ENCODE measurements at places on chromosomes 6 and 20.

GRCh38 chr6:72944660-72945059, 280.6 kb downstream of the KHDC1L start:
- no peak for DNase-seq

DNA sequence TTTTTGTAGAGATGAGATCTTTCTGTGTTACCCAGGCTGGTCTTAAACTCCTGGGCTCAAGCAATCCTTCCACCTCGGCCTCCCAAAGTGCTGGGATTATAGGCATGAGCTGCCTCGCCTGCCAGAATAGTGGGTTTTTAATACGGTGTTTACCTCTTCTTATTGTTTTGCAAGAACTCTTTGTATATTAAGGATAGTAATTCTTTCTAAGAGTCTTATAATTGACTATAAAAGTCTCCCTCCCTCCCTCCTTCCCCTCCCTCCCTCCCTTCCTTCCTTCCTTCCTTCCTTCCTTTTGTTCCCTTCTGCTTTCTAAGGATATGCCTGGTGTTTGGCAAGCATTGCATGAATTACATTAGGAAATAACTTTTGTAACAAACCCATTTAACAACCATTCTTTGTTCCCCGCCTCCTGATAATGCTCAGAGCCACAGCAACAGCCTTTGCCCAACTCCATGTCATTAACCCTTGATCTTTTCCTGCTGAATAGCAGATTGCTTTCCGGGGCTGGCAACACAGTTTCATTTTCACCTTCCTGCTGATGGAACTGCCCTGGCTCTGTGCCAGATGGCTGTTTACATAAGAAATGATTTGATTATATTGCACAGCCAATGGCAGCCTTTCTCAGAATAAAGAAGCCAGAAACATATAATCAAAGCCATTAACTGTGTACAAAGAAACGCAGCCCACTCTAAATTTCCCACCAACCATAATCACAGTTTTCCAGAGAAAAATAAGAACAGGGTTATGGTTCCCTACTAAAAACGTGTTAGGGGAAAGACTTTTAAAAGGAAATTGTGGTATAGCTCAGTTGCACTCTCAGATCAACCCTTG, 143.7 kb upstream of the PTPN1 start:
- no peak for DNase-seq

GRCh38 chr20:58992911-58993310, 11.9 kb downstream of the NELFCD start:
- no peak for DNase-seq

- DNase-seq, result no peak
These were observed 11.9 kb upstream of the NSFL1C start for GRCh38 chr20:1478566-1478965.

- peak; percentile 23 for DNase-seq
These were observed 51.3 kb upstream of the GLP1R start for GRCh38 chr6:38997128-38997761.

- no peak for DNase-seq
These were observed 11.6 kb upstream of the MOXD1 start for GRCh38 chr6:132412656-132413498.

DNA sequence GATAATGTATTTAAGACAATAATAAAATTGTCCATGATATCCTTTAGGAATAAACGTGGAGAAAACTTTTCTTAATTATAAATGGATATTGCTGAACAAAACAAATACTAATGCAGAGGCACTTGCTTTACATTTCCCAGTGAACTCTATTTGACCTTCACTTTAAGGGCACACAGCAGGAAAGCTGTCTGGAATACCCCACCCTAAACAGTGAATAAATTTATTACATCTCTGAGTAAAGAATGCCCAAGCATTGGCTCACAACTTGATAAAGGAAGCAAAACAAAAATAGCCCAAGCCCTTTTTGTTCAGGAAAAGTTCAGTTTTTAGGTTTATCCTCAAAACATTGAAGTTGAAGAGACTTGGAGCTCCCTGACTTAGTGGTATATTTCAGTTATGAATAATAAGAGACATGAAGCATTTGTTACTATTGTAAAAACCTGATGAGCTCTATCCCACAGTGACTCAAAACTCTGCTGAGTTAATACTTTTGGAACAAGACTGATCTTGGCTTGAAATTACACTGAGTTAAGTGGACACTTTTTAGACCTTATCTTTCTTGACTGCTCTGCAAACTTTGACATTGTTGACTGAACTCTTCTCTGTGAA, 353.9 kb downstream of the BCKDHB start:
- no peak for DNase-seq

DNA sequence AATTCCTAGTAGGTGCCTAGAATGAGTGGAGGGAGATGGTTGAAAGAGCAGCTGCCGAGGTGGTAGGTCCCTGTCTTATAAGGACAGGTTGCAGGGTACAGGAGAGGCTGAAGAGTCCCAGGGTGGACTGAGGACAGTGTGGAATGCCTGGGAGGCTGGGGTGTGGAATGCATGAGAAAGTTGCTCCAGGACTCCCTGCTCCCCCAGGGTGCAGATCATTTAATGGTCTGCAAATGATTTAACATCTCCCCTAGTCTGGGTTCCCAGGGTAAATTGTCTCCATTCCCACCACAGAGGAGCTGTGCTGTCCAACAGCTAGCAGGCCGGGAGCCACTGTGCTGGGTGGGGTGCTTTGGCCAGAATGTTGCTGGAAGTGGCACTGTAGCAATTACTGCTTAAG, 76.0 kb downstream of the CD83 start:
- no peak for DNase-seq

GRCh38 chr20:35742741-35743523, 872 bp upstream of the RBM39 start:
- DNase-seq, result peak; percentile 66

DNA sequence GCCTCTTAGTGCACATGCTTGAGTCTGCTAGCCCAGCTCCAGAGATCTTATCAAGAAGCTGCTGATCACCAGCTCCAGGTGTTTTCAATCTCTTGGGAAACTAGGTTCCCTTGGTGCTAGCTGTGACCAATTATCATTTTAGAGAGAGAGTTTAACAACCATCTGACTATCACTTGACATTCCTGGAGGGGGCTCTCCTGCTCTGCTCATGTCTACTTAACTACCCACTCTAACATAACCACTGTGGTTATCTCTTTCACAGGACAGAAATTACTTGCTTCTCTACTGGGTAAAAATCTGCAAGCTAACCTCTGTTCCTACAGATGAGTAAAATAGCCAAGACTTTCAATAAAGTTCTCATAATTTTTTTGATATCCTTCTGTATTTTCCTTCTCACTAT, 823.4 kb upstream of the GJE1 start:
- no peak for DNase-seq

DNA sequence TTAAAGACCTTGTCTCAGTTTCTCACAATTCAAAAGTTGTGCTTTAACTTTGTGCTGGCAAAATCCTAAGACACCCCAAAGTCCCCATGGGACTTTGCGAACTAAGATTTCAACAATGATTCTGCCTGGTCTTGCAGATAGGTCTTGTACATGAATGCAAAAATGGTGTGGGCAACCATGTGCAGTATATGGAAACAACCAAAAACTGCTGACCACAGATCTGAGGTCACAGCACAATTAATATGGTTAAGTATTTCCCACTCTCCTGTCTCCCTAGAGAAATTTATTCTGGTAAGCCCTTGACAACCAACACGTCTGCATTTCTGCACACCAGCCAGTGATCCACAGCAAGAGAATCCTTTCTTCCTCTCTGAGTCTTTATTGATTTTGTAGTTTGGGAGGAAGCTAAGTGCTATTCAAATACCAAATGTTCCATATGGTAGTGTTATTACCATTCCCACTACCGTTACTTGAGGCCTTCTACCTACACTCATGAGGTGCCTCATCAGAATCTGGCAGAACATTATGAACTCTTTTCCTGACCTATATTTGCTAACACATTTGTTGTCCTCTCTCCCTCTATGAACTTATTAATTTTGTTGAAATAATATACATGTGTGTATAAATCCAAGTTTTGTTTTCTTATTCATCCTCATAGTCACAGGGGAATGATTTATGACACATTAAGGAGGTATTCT, 178.7 kb downstream of the ATXN1 start:
- DNase-seq, result peak; percentile 67

Measured in cerebellar cortex (tissue), 1 donor.